Activated CD4-positive, alpha-beta T cell treated with anti-CD3 and anti-CD28 coated beads, Interleukin-2, amount 10 ng/mL, durations not matched to agents 7 days and 5 days (primary cell): ENCODE measurements at places on chromosomes 12 and 14.

- DNase-seq: no peak
These were observed 28.7 kb upstream of the REP15 start for GRCh38 chr12:27667540-27667939.

- DNase-seq: no peak
These were observed 33.5 kb downstream of the RBM19 start for GRCh38 chr12:113932381-113933196.

GRCh38 chr14:55152052-55152753, 23.2 kb downstream of the LGALS3 start:
- no peak for DNase-seq

DNA sequence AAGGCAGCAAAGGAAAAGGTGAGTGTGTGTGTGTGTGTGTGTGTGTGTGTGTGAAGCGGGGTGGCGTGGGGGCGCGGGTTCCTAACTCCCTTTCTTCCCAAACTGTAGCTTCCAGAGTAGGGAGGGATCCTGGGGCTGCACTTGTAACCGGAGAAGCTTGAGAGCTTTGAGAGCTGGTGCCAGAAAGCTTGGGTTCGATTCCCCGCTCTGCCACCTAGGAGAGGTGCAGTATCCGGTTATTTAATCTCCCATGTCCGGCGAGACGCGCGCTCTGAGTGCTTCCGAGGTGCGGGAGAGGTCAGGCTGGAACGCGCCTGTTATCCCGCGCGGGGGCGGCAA, 7.2 kb upstream of the RACGAP1 start:
- DNase-seq: no peak

GRCh38 chr12:18700271-18700670, 37.5 kb downstream of the PLCZ1 start:
- no peak for DNase-seq

DNA sequence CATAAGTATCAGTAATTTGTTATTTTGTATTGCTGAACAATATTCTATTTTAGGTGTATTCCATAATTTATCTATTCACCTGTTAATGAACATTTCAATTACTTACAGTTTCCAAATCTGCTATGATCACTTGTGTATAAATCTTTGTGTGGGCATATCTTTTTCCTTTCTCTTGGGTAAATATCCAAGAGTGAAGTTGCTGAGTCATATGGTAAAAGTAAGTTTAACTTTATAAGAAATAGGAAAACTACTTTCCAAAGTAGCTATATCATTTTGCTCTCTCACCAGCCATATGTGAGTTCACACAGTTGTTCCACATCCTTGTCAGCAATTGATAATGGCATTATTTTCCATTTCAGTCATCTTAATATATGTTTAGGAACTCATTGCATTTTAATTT, 66.6 kb upstream of the KITLG start:
- no peak for DNase-seq

DNA sequence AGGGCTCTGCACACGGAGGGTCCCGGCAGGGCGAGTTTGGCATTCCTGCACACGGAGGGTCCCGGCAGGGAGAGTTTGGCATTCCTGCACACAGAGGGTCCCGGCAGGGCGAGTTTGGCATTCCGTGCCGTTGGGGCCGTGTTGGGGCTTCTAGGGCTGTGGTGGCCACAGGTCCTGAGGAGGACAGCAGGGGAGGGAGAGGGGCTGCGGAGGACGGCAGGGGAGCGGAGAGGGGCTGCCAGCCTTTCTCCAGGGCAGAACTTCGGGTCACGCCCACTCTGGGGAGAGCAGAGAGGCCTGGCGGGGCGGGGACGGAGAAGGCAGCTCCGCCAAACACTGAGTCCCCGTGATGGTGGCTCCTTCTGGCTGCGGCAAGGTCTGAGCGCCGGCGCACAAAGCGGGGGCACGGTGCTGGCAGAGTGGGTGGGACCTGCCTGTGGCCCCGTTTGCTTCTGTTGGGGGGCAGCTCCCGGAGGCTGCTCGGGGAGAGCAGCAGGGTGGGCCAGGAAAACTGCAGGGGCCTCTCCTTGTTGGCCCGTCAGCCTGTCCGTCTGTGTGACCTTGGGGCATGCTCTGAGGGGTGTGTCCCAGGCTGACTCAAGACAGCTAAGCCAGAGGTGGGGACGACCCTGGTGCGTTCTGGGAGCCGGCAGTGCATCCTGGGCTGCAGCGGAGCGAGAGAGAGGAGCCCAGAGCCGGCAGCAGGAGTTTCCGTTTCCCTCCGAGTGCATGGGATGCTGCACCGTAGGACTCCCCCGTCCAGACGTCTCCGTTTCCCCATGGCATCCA, 60.2 kb downstream of the LRCOL1 start:
- no peak for DNase-seq

DNA sequence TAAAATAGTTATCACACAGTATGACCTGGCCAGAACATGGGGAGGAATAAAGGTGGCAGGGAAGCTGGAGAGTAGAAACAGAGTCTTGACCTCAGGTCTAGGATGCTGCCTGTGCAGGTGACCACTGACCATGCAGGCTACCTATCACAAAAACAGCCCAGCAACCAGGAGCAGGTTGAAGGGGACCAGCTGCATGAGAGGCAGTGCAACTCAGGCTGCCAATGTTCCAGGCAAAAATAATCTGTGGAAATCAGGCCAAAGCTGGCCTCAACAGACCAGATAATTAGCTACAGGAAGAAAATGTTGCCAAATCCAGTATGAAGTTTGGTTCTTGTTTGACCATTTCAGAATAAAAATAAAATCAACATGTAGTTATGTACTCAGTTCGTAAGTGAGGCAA, 72.6 kb downstream of the PDE6H start:
- DNase-seq: no peak

GRCh38 chr14:69481815-69482568, 2.5 kb upstream of the PLEKHD1 start:
- no peak for DNase-seq

DNA sequence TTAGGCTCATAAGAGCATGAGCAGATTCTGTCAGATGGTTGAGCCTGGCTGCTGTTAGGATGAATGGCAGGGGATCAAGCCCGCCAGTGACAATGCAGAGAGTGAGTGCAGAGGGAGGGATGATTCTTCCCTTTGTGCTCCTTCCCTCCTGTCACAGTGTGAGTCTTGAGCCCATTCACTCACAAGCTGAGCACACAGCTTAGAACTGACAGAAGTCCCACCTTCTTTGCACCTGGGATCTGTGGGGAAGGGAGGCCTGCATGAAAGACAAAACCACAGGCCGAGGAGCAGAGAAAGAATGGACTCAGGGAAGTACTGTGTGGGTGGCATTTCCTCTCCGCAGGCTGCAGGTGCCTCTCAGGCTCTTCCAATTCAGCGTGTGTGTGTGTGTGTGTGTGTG, 160.6 kb downstream of the KCNA5 start:
- DNase-seq: no peak

DNA sequence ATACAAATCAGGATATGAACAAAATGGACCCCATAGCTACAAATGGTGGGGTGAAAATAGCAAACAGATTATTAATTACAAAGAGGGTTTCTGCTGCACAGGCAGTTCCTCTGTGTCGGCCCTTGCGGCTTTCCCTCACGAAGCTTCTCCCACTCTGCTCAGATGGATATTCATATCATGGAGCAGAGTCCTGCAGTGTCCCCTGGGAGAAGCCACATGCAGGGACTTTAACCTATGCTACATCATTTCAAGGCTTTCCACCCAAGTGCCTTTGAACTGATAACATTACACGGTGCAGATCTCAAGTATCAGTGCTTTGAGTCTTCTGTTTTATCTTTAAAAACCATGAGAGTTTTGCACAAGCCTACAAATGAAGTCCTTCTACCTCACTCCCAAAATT, 229.1 kb downstream of the PPM1H start:
- DNase-seq: no peak

DNA sequence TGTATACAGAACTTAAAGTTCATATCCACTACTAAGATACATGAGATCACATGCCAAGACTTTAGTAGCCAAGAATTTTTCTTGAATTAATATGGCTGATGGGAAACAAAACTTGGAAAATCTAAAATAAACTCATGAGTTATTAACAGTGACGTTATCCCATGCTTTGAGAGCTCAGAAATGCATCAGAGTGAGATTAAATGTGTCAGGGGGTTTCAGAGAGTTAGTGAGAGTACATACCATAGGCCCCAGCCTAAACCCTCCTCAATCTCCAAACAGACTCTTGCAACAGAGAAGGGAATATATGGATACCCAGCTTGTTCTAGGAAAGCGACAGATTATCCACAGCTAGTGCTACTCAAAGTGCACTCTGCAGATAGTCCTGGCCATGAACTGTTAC, 19.3 kb downstream of the SLC35F4 start:
- DNase-seq: no peak

GRCh38 chr14:105313381-105314286, 914 bp upstream of the PACS2 start:
- DNase-seq: no peak

DNA sequence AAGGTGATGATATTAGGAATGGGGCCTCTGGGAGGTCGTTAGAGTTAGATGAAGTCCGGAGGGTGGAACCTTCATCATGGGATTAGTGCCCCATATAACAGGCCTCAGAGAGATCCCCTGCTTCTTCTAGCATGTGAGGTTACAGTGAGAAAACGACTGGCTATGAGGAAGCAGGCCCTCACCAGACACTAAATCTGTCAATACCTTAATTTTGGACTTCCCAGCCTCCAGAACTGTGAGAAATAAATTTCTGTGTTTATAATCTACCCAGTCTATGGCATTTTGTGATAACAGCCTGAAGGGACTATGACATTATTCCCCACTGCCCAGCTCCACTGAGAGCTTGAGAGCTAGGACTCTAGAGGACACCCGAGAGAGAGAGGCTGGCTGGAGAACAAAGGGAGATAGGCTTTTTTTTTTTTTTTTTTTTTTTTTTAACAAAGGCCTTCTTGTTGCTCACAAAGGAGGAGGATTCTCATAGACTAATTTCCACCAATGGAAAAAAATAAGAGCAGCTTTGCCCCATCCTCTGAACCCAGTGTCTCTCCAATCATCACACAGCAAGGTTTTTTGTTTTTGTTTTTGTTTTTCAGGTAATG, 87.8 kb upstream of the EEA1 start:
- DNase-seq: no peak

GRCh38 chr12:18496156-18496555, 234.8 kb downstream of the PIK3C2G start:
- DNase-seq: no peak

- DNase-seq: no peak
These were observed 159.9 kb downstream of the SYNE2 start for GRCh38 chr14:64012720-64013119.

DNA sequence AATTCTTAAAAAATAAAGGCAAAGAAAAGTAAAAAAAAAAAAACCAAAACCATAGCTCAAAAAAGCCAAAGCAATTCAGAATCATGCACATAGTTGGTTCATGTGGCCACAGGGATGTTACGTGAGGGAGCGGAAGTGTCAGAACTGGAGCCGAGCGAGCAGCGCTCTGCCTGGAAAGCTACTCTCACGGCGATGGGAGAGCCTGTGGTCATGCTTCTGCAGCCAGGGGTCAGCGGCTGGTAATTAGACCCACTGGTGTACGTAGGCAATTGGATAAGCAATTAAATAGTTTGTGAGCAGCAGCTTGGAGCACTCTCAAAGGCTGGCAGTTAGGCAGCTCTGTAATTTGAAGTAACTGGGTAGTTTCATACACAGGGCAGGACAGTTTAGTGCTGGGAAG, 58.1 kb downstream of the TRHDE start:
- DNase-seq: no peak

DNA sequence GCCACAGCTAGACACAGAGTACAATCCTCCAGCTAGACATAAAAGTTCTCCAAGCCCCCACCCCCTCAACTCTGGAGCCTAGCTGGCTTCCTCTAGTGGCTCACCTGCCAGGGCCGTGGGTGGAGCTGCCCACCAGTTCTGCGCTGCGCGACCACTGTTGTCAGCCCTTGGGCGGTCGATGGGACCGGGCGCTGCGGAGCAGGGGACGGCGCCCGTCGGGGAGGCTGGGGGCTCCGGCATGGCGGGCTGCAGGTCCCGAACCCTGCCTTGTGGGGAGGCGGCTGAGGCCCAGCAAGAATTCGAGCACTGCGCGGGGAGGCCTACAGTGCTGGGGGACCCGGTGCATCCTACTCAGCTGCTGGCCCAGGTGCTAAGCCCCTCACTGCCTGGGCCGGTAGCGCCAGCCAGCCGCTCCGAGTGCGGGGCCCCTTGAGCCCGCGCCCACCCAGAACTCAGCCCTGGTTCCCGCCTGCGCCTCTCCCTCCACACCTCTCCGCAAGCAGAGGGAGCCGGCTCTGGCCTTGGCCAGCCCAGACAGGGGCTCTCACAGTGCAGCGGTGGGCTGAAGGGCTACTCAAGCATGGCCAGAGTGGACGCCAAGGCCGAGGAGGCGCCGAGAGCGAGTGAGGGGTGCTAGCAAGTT, 51.0 kb downstream of the RTN1 start:
- no peak for DNase-seq

GRCh38 chr14:78154827-78155226, 15.3 kb upstream of the NRXN3 start:
- DNase-seq: no peak

GRCh38 chr14:46686652-46687051, 35.1 kb upstream of the RPL10L start:
- no peak for DNase-seq

GRCh38 chr12:12534166-12534866, 28.3 kb downstream of the DUSP16 start:
- DNase-seq: no peak

DNA sequence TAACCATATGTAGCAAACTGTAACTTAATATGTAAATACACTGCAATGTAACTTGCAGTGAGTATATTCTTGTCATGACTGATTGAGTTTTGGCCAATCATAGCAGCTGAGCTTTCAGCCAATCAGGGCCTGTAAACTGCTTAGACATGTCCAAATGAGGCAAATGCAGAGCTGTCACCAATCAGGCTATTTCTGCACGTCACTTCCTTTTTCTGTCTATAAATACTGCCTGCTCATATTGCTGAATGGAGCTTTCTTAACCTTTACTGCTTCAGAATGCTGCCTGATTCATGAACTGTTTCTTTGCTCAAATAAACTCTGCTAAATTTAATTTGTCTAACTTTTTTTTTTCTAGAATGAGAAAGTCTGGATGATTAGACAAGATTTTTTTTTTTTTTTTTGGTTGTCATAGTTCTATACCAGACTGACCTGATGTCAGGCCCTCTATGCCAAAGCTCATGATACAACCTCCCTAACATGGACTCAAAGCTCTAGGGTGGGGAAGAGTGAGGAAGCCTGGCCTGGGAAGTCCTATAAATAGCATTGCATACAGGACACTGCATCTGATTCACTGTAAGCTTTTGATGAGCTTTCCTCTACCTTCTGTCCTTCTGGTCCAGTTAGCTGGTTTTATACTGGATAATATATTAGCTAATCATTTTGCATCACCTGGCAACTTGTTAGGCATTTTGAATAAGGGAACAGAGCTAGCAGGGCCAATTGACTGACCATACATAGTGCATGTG, 12.0 kb downstream of the MGP start:
- DNase-seq: no peak

DNA sequence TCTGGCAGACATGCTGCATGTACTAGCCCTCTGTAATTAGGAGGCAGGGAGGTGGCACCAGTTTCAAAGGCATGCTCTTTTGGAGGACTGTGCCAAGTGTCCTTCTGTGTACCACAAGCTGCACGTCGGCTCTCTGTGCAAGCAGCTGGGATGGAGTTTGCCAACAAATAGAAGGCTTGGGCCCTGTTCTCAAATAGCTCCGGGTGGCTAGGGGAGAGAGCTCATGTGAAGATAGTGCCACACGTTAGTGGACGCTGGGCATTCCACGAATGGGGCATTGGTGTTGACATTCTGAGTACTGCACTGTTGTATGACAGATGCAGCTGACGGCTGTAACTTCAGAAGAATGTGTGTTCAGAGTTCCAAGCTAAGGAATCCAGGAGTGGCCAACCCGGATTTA, 4.4 kb downstream of the AACS start:
- DNase-seq: no peak

GRCh38 chr14:62123961-62124360, 361.7 kb downstream of the SNAPC1 start:
- DNase-seq: no peak

GRCh38 chr14:74392616-74393570, 33.1 kb downstream of the SYNDIG1L start:
- no peak for DNase-seq
